ENCODE measurements at places on chromosomes 4 and X. TPM values are rescaled to one million over a fixed set of nuclear protein-coding genes. Genes with fewer than 3 reads are reported as not detected.
A peak's percentile ranks its signal among the peaks of the same experiment; 100 is the strongest.

PABPC4L gene
- 1.2 TPM for total RNA-seq

KLHL2 gene
- total RNA-seq: 62.5 TPM

CFP gene
- total RNA-seq: 0.62 TPM

PRSS12 gene
- total RNA-seq: 54.9 TPM

PARM1 gene
- total RNA-seq: 8.6 TPM

ADGRL3 gene
- 306 TPM for total RNA-seq

SORBS2 gene
- 66.8 TPM for total RNA-seq

MAGEC1 gene
- total RNA-seq: not detected

FAM47E gene
- 3.9 TPM for total RNA-seq

DNA sequence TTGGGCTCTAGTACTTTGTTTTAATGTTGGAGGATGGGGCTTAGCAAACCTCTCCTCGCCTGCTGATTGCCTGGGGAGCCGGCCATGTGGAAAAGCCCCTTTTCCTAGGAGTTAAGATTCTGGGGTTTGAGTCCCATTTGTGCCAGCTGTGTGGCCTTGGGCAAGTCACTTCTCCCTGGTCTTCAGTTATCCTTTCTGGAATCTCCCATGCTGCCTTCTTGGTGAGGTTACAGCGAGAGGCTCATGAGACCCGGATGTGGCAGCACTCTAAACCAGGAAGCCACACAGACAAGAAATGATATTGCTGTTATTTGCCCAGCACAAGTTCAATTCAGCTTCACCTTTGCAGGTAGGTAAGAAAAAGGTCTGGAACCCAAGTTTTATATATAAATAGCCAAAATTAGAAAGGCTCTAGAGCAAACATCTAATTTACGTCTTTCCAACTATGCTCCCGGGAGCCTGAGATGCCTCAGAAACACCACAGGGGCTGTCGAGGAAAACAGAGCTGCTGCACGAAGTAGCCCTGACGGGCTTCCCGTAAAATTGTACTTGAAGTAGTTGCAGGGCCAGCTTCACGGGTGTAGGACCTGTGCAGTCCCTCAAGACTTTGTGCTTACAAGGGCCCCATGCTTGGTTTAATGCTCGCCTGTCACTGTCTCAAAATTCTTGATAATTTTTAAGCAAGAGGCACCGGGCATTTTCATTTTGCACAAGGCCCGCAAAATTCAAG lies 8.3 kb upstream of the SASH3 start:
- DNase-seq: no peak

DNA sequence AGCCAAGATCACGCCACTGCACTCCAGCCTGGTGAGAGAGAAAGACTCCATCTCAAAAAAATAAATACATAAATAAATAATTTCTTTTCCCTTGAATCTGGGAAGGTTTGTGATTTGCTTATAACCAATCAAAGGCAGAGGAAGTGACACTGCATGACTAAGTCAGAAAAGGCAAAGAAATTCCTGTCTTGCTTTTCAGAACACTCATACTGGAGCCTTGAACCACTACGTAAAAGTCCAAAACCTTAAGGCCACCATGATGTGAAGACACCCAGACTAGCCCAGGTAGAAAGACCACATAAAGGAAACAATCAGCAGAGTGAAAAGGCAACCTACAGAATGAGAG lies 36.6 kb downstream of the TMEM156 start:
- no peak for DNase-seq

DNA sequence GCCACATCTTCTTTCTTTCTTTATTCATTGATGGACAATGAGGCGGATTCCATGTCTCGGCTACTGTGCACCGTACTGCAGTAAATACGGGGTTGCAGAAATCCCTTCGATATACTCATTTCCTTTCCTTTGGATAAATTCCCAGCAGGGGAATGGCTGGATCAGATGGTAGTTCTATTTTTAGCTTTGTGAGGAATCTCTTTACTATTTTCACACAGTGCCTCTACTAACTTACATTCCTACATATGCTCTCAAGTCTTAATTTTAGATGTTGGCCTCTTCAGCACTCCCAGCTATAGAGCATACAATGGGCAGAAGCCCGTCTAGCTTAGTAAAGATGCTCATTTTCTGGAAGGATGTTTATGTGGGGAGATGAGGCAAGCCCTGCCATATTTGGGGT lies 317.4 kb downstream of the ASMT start:
- no peak for DNase-seq

GRCh38 chr4:86950831-86951525 lies 16.2 kb downstream of the AFF1 start:
- no peak for DNase-seq

DNA sequence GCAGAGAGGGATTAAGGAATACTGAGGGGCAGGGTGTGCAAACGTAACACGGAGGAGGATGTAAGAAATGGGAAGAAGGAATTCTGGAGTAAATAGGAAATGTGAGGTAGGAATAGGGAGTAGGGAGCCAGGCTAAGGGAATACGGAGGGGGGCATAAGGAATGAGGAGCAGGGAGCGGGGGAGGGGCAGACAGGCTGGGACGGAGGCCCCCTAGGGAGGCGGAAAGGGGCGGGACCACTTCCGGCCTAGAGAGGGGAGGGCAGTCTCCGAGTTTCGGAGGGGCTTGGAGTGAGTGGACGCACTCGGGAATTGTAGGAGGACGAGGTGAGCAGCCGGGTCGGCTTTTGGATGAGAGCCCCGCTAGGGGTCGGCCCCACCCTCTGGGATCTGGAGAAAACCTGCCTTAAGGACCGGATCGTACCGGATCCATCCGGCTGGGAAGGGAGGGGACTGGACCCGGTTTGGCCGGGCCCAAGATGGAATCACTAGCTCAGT lies 612 bp downstream of the MAGED2 start:
- peak; percentile 55 for DNase-seq

GRCh38 chr4:79255793-79256192 lies 70.1 kb downstream of the NAA11 start:
- DNase-seq: no peak

GRCh38 chr4:184951668-184952160 lies 66.6 kb upstream of the HELT start:
- no peak for DNase-seq

- no peak for DNase-seq
These were observed 177.8 kb upstream of the ATP6AP2 start for GRCh38 chrX:40402831-40403533.

DNA sequence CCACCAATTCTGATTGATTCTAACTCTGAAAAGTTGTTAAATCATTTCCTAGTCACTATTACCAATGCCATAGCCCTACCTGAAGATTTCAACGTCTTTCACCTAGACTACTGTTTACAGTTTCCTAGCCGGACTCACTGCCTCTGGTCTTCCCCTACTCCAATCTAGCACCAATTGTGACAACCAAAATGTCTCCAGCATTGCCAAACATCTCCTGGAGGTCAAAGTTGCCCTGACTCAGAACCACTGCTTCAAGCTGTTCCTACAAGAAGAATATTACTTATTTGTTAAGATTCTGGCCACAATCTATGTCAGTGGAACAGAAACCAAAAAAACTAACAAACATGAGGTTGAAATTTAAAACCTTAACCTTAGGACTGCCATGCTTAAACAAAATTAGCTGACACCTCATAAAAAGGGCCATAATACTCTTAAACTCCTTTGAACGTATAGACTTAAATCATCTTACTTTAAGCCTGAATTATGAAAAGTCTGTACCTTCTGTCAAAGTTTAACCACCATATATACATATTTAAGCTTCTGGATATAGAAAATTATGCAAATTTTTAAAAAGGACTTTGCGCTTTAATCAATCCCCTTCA lies 2.1 kb downstream of the PDS5A start:
- DNase-seq: no peak

DNA sequence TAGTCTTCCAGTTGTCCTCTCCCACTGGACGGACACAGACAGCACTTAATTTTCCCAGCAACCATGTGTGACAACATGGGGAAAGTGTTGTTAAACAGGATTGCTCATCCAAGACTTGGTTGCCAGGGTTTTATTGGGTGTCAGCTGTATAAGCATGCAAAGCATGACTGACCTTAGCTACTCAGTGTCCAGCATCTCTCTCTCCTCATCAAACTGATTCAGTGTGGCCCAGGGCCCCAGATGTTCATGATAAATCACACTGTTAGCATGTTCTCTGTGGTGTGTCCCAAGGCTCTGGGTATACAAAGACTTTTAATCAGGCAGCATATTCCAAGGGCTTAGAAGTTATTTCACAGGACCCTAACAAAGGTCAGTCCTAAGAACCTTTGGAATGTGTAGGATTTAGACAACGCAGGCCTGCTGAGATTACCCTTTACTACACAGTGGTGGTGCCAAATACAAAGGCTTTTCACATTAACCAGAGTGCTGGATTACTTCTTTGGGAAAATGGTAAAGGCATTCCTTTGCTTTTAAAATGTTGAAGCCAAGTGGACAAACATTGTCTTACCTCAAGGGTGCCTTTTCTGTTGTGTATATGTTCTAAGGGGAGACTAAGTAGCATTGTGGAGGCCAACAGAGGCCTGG lies 213.3 kb downstream of the GLUD2 start:
- no peak for DNase-seq

DNA sequence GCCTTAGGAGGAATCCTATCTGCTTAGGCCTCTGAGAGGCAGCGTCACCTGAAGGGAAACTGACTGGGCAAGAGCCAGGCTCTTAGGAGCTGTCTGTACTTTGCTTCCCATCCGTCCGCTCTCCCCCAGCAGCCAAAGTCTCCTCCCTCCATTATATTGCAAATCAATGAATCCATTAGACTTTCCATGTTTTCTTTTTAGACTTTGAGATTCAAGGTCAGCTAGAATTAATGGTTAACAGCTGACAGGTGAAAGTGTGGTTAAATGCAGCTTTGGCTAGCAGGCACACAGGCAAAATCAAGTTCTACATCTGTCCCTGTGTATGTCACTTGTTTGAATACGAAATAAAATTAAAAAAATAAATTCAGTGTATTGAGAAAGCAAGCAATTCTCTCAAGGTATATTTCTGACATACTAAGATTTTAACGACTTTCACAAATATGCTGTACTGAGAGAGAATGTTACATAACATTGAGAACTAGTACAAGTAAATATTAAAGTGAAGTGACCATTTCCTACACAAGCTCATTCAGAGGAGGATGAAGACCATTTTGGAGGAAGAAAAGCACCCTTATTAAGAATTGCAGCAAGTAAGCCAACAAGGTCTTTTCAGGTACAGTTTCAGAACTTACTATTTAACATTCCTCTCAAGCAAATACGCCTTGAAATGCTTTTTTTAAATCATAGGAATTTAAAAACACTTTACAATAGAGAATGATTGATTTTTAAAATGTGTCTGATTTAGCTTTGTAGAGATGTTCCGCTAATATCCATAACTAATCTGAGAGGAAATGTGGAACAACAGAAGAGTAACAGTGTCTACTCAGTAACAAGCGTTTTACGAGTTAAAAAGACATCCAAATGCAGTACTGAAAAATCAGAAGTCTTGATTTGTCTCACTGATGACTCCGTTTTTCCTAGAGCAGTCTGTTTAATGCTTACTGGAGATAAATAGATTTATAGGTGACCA lies at the start of gene F11:
Gene F11 (plus strand): TSS at position 507 of the 970 bp plus-strand sequence. CDS start 948 bp downstream, outside the sequence.
- DNase-seq: no peak

DNA sequence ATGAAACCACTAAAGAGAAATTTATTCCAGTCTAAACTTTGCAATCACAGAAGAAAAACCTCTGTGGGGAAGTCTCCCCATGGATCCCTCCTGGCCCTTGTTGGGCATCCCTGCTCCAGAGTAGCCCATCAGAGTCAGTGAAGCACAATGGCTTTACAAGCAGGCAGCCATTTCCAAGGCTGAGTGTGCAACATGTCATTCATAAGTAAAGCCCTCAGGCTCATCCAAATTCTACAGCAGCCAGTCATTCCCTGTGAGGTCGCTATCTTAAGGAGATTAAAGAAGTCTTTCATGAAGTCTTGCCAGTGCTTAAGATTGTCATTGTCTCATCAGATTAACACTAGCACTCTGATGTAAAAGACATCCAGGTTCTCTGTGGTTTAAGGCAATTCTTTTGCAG lies 17.0 kb upstream of the MAPK10 start:
- no peak for DNase-seq

GRCh38 chrX:41522081-41522480 lies 74.9 kb downstream of the NYX start:
- peak; percentile 8 for DNase-seq

GRCh38 chr4:184392316-184392715 lies 82.0 kb downstream of the IRF2 start:
- no peak for DNase-seq

DNA sequence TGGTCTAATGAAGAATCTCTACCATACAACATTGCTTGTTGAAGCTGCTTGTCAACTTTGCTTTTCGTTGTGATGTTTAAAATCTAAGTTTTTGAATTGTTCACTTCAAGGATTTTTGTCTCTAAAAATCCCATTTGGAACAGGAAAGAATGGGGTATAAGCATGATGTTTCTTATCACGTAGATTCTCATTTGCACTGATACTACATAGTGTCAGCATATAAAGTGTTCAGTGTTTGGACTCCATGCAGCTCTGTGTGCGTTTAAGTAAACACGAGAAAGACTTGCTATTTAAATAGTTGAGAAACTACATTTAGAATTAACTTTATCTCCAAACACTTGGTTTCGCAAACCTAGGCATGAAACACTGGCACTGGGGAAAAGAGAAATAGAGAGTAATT lies 452.5 kb downstream of the NKX6-1 start:
- no peak for DNase-seq

DNA sequence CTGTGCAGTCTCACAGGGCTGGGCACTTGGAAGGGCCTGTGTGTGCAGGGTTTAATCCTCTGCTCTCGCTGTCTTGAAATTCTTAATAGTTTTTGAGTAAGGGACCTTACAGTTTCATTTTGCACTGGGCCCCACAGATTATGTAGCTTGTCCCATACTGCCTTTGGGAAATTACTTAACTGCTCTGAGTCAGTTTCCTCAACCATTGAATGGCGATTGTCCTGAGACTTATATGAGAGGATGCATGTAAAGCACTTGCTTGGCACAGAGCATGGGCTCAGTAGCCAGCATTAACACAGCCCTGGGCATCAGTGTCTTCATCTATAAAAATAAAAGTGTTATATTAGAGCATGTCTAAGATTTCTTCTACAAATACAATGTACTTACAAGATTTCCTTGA lies 55.8 kb downstream of the CLCN5 start:
- no peak for DNase-seq

- no peak for DNase-seq
These were observed 2.4 kb downstream of the CHRNA9 start for GRCh38 chr4:40337523-40337922.

GRCh38 chrX:139692506-139692849 lies 15.5 kb downstream of the MCF2 start:
- DNase-seq: no peak

- DNase-seq: no peak
These were observed 1470.6 kb upstream of the PABPC4L start for GRCh38 chr4:135672202-135672601.

GRCh38 chr4:105196523-105197145 lies 50.0 kb downstream of the TET2 start:
- DNase-seq: no peak

GRCh38 chr4:34412233-34412632 lies 1832.1 kb downstream of the ARAP2 start:
- DNase-seq: no peak

DNA sequence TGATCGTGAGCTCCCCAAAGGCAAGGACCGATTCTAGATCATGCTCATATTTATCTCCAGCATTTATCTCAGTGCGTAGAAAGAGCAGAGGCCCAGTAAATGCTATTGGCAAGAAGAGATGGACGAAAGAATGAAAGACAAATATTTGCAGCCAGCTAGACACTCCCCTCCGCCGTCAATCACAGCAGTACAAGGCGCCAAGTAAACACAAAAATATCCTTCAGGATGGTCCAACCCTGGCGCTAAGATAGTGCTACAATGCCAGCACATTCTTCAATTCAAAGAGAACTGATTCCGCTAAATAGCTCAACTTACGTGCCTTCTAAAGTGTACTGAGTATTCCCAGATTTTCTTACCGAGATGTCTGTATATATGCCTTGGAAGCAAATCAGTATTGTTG lies 114.5 kb downstream of the DDX53 start:
- no peak for DNase-seq

All from occipital lobe (tissue), 3 donors.